ENCODE measurements at places on chromosomes 7 and 10.
A peak's percentile ranks its signal among the peaks of the same experiment; 100 is the strongest.

GRCh38 chr10:26327811-26328210 lies 110.3 kb upstream of the APBB1IP start:
- no peak for DNase-seq

GRCh38 chr10:1409392-1409791 lies 327.9 kb downstream of the ADARB2 start:
- DNase-seq: no peak

- DNase-seq: no peak
Observed at GRCh38 chr10:122471531-122472177, 10.3 kb downstream of the HTRA1 start.

- DNase-seq: no peak
Observed at GRCh38 chr7:47933215-47933614, 15.1 kb downstream of the PKD1L1 start.

DNA sequence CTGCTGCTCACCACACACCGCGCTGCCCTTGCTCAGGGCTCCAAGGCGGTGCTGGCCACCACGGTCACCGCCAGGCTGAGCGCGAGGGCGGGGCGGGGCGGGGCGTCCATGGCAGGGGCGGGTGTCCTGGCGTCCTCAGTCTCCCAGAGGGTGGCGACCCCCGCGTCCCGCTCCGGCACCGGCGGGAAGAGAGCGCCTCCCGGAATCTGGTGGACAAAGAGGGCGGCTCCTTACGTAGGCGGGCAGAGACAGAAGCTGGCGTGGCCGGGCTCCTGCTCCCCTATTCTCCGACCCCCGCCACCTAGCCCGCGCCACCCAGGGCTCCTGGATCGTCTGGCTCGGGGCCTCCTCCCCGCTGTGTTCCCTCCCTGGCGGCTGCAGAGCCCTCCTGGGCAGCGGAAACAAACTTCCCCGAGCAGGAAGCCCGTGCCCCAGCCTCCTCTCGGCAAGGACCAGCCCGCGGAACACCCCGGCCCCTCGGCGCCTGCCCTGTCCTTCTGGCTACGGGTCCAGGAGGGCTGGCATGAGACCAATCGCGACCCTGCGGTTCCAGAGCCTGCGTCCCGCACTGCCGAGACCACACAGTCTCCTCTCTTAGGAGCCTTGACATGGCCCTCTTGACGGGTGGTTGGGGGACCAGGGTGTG lies 133.8 kb upstream of the ZNF92 start:
- peak; percentile 82 for DNase-seq

DNA sequence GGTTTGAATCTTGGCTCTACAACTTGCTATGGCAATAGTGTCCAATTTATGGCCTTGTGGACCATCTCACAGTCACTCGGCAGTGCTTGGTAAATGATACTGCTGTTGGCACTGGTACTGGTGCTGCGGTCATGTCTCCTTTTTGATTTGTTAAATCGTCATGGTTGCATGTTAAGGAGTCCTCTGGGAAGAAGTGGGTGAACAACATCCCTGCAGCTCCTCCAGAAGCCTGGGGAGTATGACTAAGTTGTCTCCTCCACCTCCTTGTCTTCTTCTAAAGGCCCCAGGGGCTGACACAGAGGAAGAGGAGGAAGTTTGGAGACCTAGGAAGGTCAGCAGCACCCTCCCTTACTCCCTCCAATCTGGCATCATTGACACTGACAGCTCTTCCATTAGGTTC lies 8.5 kb downstream of the ITPRIP start:
- peak; percentile 55 for DNase-seq

DNA sequence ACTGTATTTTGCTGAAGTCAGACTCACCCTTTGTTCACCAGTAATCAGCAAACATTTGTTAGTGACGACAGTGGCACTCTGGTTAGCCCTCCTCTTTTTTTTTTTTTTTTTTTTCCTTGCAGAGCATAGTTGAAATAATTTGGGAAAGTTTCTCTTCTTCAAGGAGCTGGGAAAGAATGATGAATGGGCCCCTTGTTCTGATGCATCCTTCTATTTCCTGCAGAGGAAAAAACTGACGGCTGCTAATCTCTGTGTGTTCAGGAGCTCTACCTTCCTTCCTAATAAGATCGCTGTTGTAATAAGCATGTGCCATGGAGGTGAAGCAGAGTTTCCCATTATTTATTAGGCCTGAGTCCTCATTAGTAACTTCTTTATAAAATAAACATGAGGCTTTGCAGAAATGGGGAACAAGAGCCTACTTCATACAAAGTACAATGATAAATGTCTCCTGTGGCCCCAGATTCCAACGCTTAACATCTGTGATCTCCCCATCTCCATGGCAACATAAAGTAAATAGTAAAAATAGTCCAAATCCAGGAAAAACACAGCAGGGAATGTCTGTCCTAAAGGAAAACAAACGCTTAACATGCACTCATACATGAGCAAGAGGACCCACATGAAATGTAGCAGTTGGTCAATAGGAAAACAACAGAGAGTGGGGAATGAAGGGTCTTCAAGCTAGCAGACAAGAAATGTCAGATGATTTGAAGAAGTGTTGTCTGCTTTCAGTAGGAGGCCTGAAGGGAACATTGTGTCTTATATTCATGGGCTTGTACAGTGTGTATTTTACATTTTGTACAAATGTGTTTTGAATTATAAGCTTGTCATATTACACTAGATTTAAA lies 59.1 kb upstream of the CALD1 start:
- peak; percentile 76 for DNase-seq

DNA sequence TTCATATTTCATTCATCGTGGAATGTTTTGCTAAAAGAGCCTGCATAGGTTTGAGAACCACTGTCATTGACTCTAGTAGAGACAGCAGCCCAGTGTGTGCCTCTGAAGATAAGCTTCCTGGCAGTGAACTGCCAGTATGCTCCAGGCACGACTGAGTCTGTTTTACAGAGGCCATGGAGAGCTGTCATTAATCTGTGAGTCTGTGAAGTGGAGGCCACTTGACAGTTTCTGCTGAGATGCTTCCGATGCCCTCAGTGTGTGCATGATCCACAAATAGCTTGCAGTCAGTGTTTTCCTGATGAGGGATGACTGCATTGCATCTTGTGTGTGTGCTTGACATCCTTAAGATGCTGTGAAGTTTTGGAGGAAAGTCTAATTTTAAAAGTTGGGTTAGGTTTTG lies 162.2 kb downstream of the PFKFB3 start:
- DNase-seq: peak; percentile 43

DNA sequence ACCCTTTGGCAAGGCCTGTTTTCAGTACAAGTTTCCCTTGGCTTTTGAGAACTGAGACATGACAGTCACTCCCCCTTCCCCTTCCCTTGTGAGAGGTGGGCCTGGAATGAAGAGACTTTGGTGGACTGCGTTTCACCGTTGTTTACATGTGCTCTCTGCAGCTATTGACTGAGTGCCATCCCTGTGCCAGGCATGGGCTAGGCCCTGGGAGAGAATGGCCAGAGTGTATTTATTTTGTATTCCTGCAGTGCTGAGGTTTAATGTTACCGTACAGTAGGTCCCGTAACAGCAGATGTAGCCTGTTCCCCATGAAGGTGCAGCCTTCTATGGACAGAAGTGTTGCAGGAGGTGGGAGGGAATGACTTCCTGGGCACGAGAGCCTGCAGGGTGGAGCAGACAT lies 50.0 kb downstream of the TACR2 start:
- no peak for DNase-seq

DNA sequence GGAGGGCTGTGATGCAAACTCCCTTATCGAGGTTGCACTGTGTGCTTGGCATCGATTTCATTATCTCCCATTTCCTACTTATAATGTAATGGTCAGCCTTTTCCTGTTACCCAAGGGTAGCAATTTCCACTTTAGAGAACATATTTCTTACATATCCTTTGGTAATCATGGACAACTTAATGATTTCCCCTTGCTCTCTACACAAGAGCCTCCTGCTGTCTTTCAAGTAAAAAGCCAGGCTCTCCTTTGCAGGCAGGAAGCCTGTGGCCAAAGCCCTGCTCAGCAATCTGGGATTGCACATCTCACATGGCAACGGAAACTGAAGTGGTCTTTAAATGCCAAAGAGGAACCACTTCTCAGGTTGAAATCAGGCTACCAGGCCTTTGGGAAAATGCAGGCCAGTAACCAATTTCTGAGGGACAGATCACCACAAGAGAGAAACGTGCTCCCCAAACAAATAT lies 86.7 kb upstream of the IKZF1 start:
- no peak for DNase-seq

- DNase-seq: no peak
Observed at GRCh38 chr7:4549681-4550080, 132.4 kb upstream of the FOXK1 start.

GRCh38 chr10:6401558-6402348 lies 178.3 kb downstream of the PRKCQ start:
- DNase-seq: peak; percentile 95

Measured in eye (tissue), 1 donor.